GM18507 (cell line): ENCODE measurements at places on chromosomes 1 and 21.
A peak's percentile ranks its signal among the peaks of the same experiment; 100 is the strongest.

DNA sequence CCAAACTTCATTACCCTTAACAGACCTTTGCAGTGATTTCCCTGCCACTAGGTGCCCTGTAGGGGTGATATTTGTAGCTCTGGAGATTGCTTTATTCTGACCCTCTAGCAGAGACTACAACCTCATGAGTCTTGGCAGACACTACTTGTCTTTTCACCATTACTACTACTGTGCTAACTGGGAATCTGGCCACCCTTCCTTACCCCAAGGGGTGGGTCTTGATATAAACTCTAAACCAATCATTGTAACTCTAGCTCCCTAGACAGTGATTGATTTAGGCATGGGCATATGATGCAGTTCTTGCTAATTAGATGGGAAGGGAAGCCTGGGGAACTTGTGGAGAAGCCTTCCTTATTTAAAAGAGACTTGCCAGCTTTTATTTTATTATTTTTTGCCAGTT lies 3.9 kb downstream of the KPNA6 start:
- no peak for DNase-seq

- DNase-seq, result peak; percentile 42
Measured at GRCh38 chr21:36422279-36423098, 37.3 kb downstream of the CHAF1B start.

DNA sequence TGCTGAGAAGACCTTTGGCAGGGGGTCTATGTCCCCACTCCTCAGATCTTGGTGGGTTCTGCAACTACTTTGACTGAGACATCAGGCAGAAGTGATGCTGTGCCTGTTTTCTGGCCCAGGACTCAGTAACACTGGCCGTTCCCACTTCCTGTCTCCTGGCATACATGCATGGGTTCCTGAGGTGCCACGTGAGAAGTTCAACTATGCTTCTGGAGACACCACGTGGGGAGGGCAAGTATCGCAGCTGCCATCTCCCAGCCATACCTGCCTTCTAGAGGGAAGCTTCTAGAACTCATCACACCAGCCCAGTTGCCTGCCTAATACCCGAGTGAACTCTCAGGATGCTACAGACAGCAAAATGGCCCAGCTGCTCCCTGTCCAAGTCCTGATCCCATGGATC lies 65.8 kb downstream of the TRABD2B start:
- DNase-seq, result no peak

GRCh38 chr21:25737421-25737820 lies 2.6 kb downstream of the GABPA start:
- DNase-seq, result no peak

DNA sequence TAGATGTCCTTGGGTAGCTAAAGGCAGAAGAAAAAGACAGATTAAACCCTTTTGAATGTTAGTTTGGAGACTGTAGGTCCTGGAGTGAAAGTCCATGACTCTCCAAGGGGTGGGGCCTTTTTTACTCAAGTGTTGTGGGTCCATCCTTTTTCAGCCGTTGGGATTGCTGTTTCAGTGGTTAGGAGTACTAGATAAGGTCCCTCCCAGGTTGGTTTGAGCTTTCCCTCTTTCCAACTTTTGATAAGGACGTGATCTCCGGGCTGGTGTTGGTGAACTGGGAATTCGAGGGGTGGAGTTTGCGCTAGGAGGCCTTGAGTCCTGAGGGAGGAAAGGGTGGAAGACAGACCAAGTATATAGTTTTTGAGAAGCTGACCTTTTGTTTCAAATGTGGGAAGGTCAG lies 5.2 kb upstream of the IPP start:
- DNase-seq, result no peak

- no peak for DNase-seq
Measured at GRCh38 chr1:150793221-150793620, 14.8 kb downstream of the CTSK start.

GRCh38 chr21:45016406-45017038 lies 57.9 kb upstream of the ADARB1 start:
- no peak for DNase-seq

GRCh38 chr1:226798427-226799411 lies 59.6 kb upstream of the ITPKB start:
- DNase-seq, result peak; percentile 25

- no peak for DNase-seq
Measured at GRCh38 chr1:94044290-94044790, 76.6 kb downstream of the ABCA4 start.

DNA sequence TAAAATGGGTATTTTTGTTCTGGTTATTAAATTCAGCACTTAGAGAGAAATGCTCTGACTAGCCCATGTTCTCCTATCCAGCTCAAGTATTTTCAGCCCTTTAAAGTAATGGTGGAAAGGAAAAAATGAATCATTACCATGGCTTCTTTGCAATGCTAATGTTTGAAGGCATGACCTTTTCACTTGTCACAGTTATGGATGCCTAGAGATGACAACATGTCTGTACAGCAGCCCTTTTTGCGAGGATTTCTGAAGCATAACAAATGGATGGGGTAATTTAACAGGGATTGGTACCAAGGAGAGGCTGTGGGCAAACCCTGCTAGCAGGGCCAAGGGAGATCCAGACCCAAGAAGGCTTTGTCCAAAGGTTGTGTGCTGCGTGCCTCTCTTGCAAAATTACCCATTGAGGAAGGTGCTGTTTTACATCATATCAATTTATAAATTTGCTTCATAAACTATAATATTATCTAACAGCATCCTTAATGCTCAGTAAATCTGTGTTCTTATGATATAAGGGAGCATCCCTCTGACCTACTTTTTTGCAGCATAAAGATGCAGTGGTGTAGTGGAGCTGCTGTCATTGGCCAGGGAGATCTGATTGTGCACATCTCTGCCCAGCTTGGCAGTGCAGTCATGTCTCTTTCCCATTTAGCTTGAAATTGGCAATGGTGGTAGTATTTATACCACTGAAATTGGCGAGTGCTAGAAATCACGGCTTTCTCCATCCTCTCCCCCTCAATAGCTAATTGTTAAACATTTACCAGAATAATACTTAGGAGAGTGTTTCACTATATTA lies 327.1 kb downstream of the PCP4 start:
- no peak for DNase-seq

DNA sequence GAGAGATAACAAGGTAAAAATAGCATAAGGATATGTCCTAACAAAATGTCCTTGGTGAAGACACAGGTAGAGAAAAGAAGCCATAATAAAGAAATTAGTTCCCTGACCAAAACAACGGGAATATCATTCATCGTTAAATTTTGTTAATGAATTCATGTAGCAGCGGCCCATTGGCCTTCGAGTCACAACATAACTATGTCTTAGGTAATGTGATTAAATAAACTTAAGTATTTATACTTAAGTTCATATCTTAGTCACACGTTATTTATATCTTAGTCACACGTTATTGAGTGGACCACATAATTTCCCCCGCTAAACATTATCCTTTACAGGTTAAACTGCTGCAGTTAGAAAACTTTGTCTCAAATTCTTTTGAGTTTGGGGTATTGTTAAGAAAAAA lies 1.2 kb downstream of the NEXN start:
- DNase-seq, result no peak
